ENCODE measurements at places on chromosomes 4 and X. TPM values are rescaled to one million over a fixed set of nuclear protein-coding genes. Genes with fewer than 3 reads are reported as not detected.

The GAGE12J gene
- total RNA-seq = not detected

The GJB1 gene
- 28.3 TPM for total RNA-seq

The RBM46 gene
- 11.9 TPM for total RNA-seq

The C1QTNF7 gene
- 4.6 TPM for total RNA-seq

The TMEM129 gene
- total RNA-seq = 73.7 TPM

The BCORL1 gene
- total RNA-seq = 25.2 TPM

The CLCN3 gene
- total RNA-seq = 96.4 TPM

The TRIM61 gene
- 1.3 TPM for total RNA-seq

The CTAG1A gene
- not detected for total RNA-seq

The ETDA gene
- total RNA-seq = not detected

The BEX5 gene
- total RNA-seq = 24.5 TPM

The PRDM5 gene
- 9.9 TPM for total RNA-seq

The CT55 gene
- 2.5 TPM for total RNA-seq

The C4orf54 gene
- total RNA-seq = 0.32 TPM

The MTMR8 gene
- 0.82 TPM for total RNA-seq

The ERAS gene
- not detected for total RNA-seq

The STAP1 gene
- total RNA-seq = 0.34 TPM

The SPANXA1 gene
- total RNA-seq = 3.2 TPM

The CT47B1 gene
- total RNA-seq = not detected

The COL4A5 gene
- total RNA-seq = 35.1 TPM

The EPHA5 gene
- total RNA-seq = 11.0 TPM

The FGFR3 gene
- 78.2 TPM for total RNA-seq

The FGF16 gene
- total RNA-seq = not detected

The C4orf50 gene
- 2.8 TPM for total RNA-seq

Measured in prostate gland (tissue), 2 donors.